ENCODE measurements at places on chromosomes 6 and 20. TPM values are rescaled to one million over a fixed set of nuclear protein-coding genes. Genes with fewer than 3 reads are reported as not detected.
A peak's percentile ranks its signal among the peaks of the same experiment; 100 is the strongest.

Gene TREM2
- not detected for total RNA-seq

Gene RAET1L
- not detected for total RNA-seq

Gene NHSL1
- total RNA-seq = 17.5 TPM

Gene ENPP3
- not detected for total RNA-seq

Gene WFDC10B
- total RNA-seq = not detected

DNA sequence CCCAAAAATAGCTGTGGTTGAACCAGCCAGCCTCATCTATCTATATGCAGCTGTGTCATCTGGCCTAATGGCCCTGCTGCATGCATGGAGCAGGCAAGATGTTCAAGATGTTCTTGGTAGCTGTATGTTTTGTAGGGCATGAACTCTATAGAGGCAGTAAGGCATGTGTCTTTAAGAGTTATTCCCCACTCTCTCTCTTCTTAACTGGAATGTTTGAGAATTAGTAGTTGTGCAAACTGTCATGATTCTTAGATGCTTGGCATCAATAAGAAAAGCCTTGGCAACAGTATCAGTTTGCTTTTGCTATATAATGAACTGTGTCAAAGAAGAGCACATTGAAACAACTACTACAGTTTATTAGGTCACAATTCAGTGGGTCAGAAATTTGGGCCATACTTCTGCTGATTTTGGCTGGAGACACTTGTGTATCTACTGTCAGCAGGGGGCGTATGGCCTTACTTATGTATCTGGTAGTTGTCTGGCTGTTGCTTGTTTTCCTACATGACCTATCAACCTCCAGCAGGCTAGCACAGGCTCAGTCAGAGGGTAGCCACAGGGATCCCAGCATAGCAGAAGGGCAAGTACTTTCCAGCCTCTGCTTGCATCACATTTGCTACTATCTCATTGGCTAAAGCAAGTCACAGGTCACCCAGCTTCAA lies 56.1 kb upstream of the LAMP5 start:
- DNase-seq = peak; percentile 76

DNA sequence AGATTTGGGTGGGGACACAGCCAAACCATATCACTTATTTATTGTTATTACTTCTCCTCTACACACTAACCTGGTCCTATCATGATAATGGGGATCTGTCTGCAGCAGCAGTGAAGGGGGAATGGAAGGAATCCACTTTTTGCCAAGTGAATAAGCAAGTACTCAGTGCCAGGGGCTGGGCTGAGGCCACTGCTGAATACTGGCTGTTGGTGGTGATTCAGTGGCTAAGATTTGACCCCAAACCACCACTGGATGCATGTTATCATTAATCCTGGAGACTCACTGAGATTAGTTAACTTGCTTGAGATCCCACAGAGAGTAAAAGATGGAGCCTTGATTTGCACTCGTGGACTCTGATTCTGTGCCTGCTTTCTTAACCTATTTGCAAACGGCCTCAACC lies 127.7 kb downstream of the TSHZ2 start:
- DNase-seq = no peak

- no peak for DNase-seq
Measured at GRCh38 chr6:167540796-167541195, 215.9 kb downstream of the TTLL2 start.

- DNase-seq = no peak
Measured at GRCh38 chr20:41169162-41169690, 31.9 kb downstream of the PLCG1 start.

DNA sequence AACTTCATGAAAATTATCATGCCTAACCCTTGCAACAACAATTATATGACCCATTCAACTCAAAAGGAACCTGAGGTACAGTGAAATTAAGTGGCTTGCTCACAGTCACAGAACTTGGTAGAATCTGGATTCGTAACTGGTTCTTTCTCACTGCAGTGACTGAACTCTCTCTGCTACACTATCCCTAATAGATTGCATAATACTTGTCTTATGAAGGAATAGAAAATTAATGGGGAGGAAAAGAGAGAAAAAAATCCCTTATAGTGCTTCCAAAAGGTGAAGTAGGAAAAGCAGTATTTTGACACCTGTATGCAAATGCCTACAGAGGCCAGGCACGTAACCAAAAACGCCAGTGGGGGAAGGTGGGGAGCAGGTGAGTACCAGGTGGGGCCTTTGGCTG lies 186.6 kb downstream of the LY86 start:
- DNase-seq = no peak

All from endodermal cell (in vitro differentiated cells).